ENCODE measurements at places on chromosomes 2 and 18. TPM values are rescaled to one million over a fixed set of nuclear protein-coding genes. Genes with fewer than 3 reads are reported as not detected.

Gene UBXN2A
- 16.7 TPM for total RNA-seq

Gene AMER3
- total RNA-seq: not detected

Gene PRSS56
- not detected for total RNA-seq

Gene SCYGR4
- not detected for total RNA-seq

Gene TGFA
- 0.63 TPM for total RNA-seq

Gene CASP10
- total RNA-seq: 29.7 TPM

Gene COL5A2
- total RNA-seq: 0.94 TPM

Gene CRYGA
- not detected for total RNA-seq

Gene FAM110C
- total RNA-seq: 0.52 TPM

Gene VWA3B
- not detected for total RNA-seq

Gene GALR1
- under 0.01 TPM for total RNA-seq

Gene ALPG
- not detected for total RNA-seq

Gene NOSTRIN
- total RNA-seq: 2.0 TPM

Gene TMEM163
- 0.63 TPM for total RNA-seq

Gene VIT
- not detected for total RNA-seq

Gene C2orf78
- not detected for total RNA-seq

Gene VAMP5
- 8.9 TPM for total RNA-seq

Gene TSN
- total RNA-seq: 58.1 TPM

Gene KCNE4
- under 0.01 TPM for total RNA-seq

Gene TTC39C
- total RNA-seq: 81.8 TPM

Gene GREB1L
- total RNA-seq: under 0.01 TPM

Gene SERPINB13
- not detected for total RNA-seq

Gene UGT1A8
- not detected for total RNA-seq

Gene FBLN7
- 7.8 TPM for total RNA-seq

Gene TXNDC2
- 0.10 TPM for total RNA-seq

Gene NCKAP5
- under 0.01 TPM for total RNA-seq

Gene C2orf72
- total RNA-seq: not detected

Gene PCBP1
- total RNA-seq: 91.0 TPM

Gene PLB1
- 9.2 TPM for total RNA-seq

Gene STK36
- total RNA-seq: 2.0 TPM

Gene EPHA4
- total RNA-seq: 19.0 TPM

Gene ARHGAP25
- total RNA-seq: 28.2 TPM

Gene TRIM43
- total RNA-seq: not detected

Gene CCBE1
- total RNA-seq: under 0.01 TPM

Gene HTR2B
- total RNA-seq: not detected

Gene BMP10
- total RNA-seq: not detected

Gene STON1
- total RNA-seq: 1.9 TPM

Gene IL36RN
- not detected for total RNA-seq

Gene ALPI
- total RNA-seq: not detected

Gene TP53I3
- 5.6 TPM for total RNA-seq

Gene IL37
- not detected for total RNA-seq

Gene LAMA1
- total RNA-seq: not detected

Gene RBM44
- 3.5 TPM for total RNA-seq

Gene FEV
- total RNA-seq: not detected

All from mononuclear cell (primary cell).